ENCODE measurements at places on chromosomes 12 and 14. TPM values are rescaled to one million over a fixed set of nuclear protein-coding genes. Genes with fewer than 3 reads are reported as not detected.

GRCh38 chr14:35355981-35356841, 48.3 kb downstream of the NFKBIA start:
- H3K4me3 ChIP-seq, result no peak overlapping the region
- no peaks in the 10 kb centered on the region for H3K36me3 ChIP-seq
- DNase-seq, result no peak
- H3K27ac ChIP-seq, result no peak overlapping the region
- no peaks in the 10 kb centered on the region for H3K27me3 ChIP-seq

GRCh38 chr12:105229371-105229770, 6.6 kb downstream of the APPL2 start:
- peaks cover 4% of the 10 kb centered on the region for H3K4me1 ChIP-seq
- H3K4me3 ChIP-seq, result no peak overlapping the region
- DNase-seq, result no peak
- H3K36me3 ChIP-seq, result peaks cover 8% of the 10 kb centered on the region
- H3K27ac ChIP-seq, result no peak overlapping the region
- no peaks in the 10 kb centered on the region for H3K27me3 ChIP-seq

DNA sequence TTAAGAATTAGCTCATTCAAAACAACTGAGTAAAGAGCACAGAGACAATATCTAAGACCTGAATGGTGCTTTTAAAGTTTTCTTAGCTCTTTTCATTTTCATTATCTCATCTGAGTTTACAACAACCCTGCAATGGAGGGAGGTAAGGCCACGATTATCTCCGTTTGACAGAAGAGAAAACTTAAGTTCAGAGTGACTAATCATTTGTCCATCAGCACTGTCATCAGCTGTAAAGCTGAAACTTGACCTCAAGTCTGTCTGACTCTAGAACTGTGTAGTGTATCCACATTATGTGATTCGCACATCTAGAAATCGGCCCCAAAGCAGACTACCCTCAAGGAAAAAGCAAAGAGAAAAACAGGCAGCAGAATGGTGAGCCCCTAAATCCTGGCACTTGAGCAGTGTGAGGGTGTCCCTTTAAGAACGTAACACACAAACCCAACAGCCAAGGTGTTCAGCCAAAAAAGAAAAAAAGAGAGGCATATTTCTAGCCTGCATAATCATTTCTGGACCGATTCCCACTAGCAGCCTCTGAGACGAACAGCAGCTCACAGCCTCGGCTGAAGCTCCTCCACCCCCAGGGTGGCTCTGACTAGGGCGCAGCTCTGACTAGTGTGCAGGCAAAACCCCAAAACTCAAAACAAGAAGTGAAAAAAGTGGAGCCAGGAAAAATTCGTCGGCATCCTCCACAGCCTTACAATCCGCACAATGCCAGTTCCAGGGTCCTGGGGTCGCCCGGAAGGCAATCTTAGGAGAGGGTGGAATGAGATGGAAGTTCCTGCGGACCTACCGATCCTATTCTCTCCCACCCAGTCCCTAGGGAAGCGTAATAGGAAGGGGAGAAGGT, 1.6 kb downstream of the STXBP6 start:
- no peaks in the 10 kb centered on the region for H3K27me3 ChIP-seq
- peak; percentile 58 for DNase-seq
- H3K36me3 ChIP-seq, result no peaks in the 10 kb centered on the region
- peaks cover 10% of the 10 kb centered on the region for H3K4me1 ChIP-seq

DNA sequence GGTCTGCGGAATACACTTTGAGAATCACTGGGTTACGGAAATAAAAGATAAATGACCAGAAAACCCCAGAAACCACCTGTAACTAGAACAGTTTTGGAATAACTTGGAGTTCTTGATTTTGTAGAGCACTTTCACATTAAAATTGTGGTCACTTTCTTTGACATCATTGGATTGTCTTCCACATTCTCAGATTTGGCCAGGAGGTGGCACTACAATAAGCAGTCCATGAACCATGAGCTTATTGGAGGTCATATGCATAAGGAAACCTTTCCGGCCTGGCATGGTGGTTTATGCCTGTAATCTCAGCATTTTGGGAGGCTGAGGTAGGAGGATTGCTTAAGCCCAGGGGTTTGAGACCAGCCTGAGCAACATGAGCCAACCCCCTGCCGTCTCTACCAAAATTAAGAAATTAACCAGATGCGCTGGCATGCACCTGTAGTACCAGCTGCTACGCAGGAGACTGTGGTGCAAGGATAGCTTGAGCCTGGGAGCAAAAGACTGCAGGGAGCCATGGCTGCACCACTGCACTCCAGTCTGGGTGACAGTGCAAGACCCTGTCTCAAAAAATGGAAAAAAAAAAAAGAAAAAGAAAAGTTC, 107.7 kb upstream of the CAND1 start:
- H3K4me1 ChIP-seq, result no peaks in the 10 kb centered on the region
- H3K4me3 ChIP-seq, result no peak overlapping the region
- no peak overlapping the region for H3K27ac ChIP-seq
- H3K27me3 ChIP-seq, result no peaks in the 10 kb centered on the region

DNA sequence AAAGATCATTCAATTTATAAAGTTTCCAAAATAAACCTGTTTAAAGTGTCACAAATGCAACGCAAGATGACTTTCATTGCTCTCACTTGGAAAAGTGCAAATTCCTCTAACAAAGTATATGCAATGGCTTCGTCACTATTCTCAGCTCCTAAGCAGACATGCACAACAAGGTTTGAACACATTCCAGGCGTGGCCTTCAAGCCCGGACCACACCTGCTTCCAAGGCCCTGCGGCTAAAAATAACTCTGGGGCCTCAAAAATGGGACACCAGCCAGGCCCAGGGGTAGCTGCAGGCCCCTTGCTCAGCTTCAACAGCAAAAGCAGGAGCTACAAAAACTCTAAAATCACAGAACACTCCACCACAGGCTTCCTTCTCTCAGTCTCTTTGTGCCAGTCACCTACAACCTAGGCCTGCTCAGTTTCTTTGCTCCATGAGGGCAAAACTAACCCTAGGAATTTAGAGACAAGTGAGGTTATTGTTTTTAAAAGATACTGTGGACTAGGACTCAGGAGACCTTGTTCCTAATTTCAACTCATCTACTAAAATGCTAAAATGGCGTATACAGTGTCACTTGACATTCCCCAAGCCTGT, 29.3 kb downstream of the DUSP16 start:
- no peaks in the 10 kb centered on the region for H3K27me3 ChIP-seq
- H3K4me3 ChIP-seq, result no peak overlapping the region
- peak; percentile 61 for DNase-seq
- H3K27ac ChIP-seq, result peak overlapping the region; percentile 89
- peaks cover 3% of the 10 kb centered on the region for H3K36me3 ChIP-seq
- H3K4me1 ChIP-seq, result peaks cover 2% of the 10 kb centered on the region

DNA sequence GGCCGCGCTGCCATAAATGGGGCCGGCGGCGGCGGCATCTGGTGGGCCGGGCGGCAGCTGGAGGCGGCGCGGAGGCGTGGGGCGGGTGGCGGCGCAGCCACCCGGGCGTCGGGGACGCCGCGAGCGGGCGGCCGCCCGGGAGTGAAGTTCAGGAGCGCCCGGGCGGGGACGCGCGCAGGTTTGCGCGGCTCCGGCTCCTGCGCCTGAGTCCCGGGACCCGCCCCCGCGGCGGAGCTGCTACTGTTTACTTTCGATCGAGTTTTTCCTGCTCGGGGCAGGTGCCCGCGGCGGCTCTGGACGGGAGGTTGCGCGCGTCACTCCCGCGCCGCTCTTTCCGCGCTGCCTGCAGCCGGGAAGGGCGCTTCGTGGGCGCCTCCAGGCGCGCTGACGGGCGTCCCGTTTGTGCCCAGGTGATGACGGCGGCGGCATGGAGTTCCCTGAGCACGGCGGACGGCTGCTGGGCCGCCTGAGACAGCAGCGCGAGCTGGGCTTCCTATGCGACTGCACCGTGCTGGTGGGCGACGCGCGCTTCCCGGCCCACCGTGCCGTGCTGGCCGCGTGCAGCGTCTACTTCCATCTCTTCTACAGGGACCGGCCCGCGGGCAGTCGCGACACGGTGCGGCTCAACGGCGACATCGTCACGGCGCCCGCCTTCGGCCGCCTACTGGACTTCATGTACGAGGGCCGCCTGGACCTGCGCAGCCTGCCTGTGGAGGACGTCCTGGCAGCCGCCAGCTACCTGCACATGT, at the start of gene ZBTB42:
Gene ZBTB42 (plus strand): TSS at position 331 of the 749 bp plus-strand sequence. CDS start 97 bp downstream, at position 428.
- peaks cover 40% of the 10 kb centered on the region for H3K4me1 ChIP-seq
- DNase-seq, result peak; percentile 83
- no peaks in the 10 kb centered on the region for H3K36me3 ChIP-seq

DNA sequence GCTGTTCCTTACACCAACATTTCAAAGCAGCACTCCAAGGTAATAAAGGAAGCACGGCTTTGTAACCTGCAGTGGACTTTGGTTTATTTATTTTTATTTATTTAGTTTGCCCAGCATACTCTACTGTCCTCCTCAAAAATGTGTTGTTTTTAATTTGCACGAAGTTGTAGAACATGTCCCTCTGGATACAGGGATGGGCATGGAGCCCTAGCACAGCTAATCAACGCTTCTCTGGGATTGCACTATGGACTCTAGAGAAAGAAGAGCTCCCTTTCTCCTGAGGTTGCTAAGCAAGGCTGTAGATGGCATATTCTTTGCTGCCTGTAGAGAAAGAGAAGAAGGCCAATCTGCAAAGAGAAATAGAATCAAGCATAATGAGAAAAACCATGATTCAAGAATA, 5.9 kb upstream of the ANAPC5 start:
- no peak overlapping the region for H3K27ac ChIP-seq
- DNase-seq, result no peak
- H3K4me1 ChIP-seq, result no peaks in the 10 kb centered on the region
- no peaks in the 10 kb centered on the region for H3K27me3 ChIP-seq
- no peaks in the 10 kb centered on the region for H3K36me3 ChIP-seq

- H3K27ac ChIP-seq, result no peak overlapping the region
- H3K27me3 ChIP-seq, result no peaks in the 10 kb centered on the region
- H3K4me1 ChIP-seq, result no peaks in the 10 kb centered on the region
- DNase-seq, result no peak
- no peak overlapping the region for H3K4me3 ChIP-seq
- no peaks in the 10 kb centered on the region for H3K36me3 ChIP-seq
Observed at GRCh38 chr12:47527816-47528215, 178.0 kb downstream of the RPAP3 start.

- no peak for DNase-seq
- H3K4me3 ChIP-seq, result no peak overlapping the region
- H3K27ac ChIP-seq, result no peak overlapping the region
- no peaks in the 10 kb centered on the region for H3K36me3 ChIP-seq
Observed at GRCh38 chr12:69196302-69197288, 42.8 kb upstream of the CPSF6 start.

DNA sequence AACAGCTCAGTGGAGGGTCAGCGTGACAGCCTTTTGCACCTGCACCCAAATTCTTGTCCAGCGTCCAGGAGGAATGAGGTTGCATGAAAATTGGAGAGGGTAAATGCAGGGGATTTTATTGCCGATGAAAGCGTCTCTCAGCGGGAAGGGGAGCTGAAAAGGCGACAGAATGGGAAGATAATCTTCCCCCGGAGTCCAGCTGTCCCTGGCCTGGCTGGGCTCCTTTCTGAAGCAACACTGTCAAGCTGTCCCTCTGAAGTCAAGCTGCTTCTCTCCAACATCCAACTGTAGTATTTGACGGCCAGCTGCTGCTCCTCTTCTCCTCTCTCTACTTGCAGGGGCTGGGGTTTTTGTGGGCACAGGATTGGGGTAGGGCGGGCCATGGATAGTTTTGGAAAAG, 32.7 kb downstream of the NOPCHAP1 start:
- no peaks in the 10 kb centered on the region for H3K4me1 ChIP-seq
- H3K27ac ChIP-seq, result no peak overlapping the region
- H3K27me3 ChIP-seq, result no peaks in the 10 kb centered on the region
- no peak for DNase-seq
- H3K36me3 ChIP-seq, result peaks cover 6% of the 10 kb centered on the region

GRCh38 chr12:116532986-116533342, 26.2 kb upstream of the MAP1LC3B2 start:
- H3K27ac ChIP-seq, result no peak overlapping the region
- peaks cover 3% of the 10 kb centered on the region for H3K4me1 ChIP-seq
- no peaks in the 10 kb centered on the region for H3K36me3 ChIP-seq
- DNase-seq, result no peak

GRCh38 chr12:111283966-111284365, 84.9 kb downstream of the PHETA1 start:
- no peak for DNase-seq
- no peaks in the 10 kb centered on the region for H3K4me1 ChIP-seq

- DNase-seq, result peak; percentile 66
- H3K27ac ChIP-seq, result peak overlapping the region; percentile 77
- peaks cover 5% of the 10 kb centered on the region for H3K4me1 ChIP-seq
- no peak overlapping the region for H3K4me3 ChIP-seq
Observed at GRCh38 chr14:95143808-95144620, 13.3 kb downstream of the DICER1 start.

GRCh38 chr14:72801381-72801812, 92.5 kb downstream of the DPF3 start:
- no peaks in the 10 kb centered on the region for H3K4me1 ChIP-seq
- DNase-seq, result no peak

DNA sequence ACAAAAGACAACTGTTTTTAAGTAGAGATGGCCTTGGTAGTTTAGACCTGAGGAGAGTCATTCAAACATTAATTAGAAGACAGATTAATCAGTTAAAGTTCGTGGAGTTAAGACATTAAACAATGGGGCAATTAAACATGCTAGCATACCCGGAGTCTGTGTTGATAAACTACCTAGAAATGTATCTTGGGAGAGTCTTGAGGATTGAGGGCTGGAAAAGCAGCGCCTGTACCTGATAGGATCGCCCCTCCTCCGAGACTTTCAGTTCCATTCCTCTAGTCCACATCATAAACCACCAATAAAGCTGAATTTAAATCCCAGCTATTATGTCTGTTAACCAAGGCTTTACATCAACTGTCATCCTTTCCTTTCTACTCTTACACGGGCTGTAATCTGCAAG, 1.0 kb upstream of the KRAS start:
- no peak for DNase-seq
- H3K4me1 ChIP-seq, result peaks cover 14% of the 10 kb centered on the region
- H3K27ac ChIP-seq, result no peak overlapping the region
- H3K27me3 ChIP-seq, result no peaks in the 10 kb centered on the region
- H3K4me3 ChIP-seq, result no peak overlapping the region
- H3K36me3 ChIP-seq, result no peaks in the 10 kb centered on the region

- no peaks in the 10 kb centered on the region for H3K27me3 ChIP-seq
- no peak overlapping the region for H3K27ac ChIP-seq
- H3K4me1 ChIP-seq, result no peaks in the 10 kb centered on the region
- no peak for DNase-seq
Observed at GRCh38 chr12:47039079-47039478, 40.3 kb upstream of the PCED1B start.

PMCH gene
- not detected for total RNA-seq

ENDOU gene
- total RNA-seq, result 0.31 TPM

Measured in lung (tissue), 17 donors.